Iris pigment epithelial cell (primary cell): ENCODE measurements at places on chromosomes 1 and 21.
A peak's percentile ranks its signal among the peaks of the same experiment; 100 is the strongest.

- peak; percentile 85 for DNase-seq
These were observed 67.3 kb upstream of the BCL10 start for GRCh38 chr1:85343612-85344255.

GRCh38 chr1:185679220-185679619, 55.0 kb upstream of the HMCN1 start:
- DNase-seq, result no peak

- no peak for DNase-seq
These were observed 20.0 kb upstream of the KLHDC8A start for GRCh38 chr1:205376739-205377138.

GRCh38 chr1:166350490-166350889, 183.7 kb upstream of the FAM78B start:
- DNase-seq, result no peak

GRCh38 chr1:59541161-59541560, 244.3 kb downstream of the FGGY start:
- DNase-seq, result no peak

DNA sequence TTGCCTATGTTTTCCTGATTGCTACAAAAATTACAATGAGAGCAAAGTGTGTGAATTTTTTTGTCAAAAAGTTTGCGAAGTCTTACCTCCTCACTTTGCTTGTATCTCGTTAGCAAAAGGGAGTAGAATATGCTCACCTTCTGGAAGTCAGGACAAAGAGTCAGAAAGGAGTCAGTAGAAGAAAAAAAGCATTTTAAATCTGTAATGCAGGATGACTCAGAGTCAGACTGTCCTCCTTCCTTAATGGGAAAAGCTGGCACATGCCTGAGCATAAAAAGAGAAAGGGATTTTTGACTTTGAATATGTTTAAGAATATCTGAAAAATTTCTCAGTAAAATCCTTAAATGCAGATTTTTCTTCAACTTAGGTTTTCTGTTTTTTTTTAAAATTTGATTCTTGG, 14.2 kb upstream of the VN1R5 start:
- peak; percentile 9 for DNase-seq

- DNase-seq, result no peak
These were observed 46.3 kb upstream of the SAMSN1 start for GRCh38 chr21:14592296-14593000.

DNA sequence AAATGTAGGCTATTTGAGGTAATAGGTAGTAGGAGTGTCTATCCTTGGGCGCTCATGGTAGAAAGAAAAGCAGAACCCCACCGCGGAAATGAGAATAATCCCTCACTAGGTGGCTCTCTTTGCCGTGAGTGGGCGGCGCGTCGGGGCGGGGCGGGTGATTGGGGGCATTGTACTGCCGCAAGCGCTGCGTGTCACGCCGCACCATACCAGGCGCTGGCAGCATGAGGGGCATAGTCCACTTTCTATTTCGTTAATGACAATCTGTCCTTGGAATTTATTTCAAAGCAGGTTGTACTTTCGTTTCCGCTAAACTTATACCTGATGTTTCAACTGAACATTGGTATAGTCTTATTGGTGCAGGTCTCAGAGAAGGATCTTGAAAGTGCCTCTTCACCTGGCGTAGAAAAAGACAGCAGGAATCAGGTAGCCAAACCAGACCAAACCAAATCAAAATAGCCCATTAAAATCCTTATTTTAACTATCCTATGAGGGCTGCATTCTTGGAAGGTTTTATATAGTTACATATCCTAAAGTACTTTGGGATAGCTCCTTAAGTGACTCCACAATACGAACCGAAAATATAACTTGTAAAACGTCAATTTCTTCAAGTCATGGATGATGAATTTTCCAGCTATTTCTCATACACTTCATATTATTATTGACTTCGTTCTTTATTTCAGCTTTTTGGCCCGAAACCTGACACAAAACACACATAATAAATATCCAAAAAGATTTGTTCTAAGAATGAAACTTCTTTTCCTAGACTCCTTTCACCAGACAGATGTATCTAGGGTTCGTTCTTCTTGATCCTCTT, 1.9 kb upstream of the SMG7 start:
- peak; percentile 66 for DNase-seq
